T-helper 1 cell (primary cell): ENCODE measurements at places on chromosomes 1 and 21.

DNA sequence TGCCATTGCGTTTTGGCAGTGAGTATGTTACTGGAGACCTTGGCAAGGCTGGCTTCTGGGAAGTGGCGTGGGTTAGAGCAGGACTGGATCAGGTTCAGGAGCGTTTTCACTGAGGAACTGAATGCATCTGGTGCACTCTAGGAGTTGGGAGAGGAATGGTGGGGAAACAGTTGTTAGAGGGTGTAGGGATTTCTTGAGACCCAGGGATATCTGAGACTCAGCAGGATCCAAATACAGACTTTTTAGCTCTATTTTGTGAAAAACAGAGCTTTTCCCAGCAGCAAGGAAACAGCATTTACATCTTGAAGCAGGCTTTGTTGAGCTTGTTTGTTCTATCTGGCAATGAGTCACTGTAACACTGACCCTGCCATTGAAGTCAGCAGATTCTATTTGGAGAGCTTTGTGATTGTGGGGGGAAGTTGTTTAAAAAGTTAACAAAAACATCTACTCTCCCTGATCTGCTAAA is 56.9 kb upstream of the NRIP1 start:
- DNase-seq: no peak

- DNase-seq: no peak
Observed at GRCh38 chr21:37030864-37031263, 24.4 kb downstream of the RIPPLY3 start.

DNA sequence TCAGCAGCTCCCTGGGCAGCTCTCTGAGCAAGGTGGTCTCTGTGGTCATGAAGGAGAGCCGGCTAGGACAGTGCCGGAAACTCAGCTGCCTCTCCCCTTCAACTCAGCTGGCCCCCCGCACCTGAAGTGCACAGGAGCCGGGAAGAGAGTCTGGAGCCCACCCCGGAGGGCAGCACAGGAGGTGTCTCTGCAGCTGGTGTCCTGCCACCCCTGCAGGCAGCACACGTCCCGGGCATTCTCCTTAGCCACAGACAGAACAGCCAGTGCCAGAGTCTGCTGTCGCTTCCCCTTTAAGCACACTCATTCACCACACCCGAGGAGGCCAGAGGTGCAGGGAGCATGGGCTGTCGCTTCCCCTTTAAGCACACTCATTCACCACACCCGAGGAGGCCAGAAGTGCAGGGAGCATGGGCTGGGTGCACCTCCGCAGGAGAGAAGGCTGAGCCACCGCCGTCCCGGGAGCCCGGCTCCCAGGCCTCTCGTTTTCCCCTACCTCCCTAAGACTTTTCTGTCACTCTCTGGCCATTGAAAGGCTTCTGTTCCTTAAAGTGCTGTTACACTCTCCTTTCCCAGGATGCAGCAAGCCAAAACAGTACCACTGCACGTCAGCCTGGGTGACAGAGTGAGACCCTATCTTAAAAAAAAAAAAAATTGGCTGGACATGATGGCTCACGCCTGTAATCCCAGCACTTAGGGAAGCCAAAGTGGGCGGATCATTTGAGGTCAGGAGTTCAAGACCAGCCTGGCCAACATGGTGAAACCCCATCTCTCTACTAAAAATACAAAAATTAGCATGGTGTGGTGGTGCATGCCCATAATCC is 16.9 kb upstream of the SAMD11 start:
- no peak for DNase-seq

- no peak for DNase-seq
Observed at GRCh38 chr1:54475946-54476516, 69.8 kb upstream of the SSBP3 start.

DNA sequence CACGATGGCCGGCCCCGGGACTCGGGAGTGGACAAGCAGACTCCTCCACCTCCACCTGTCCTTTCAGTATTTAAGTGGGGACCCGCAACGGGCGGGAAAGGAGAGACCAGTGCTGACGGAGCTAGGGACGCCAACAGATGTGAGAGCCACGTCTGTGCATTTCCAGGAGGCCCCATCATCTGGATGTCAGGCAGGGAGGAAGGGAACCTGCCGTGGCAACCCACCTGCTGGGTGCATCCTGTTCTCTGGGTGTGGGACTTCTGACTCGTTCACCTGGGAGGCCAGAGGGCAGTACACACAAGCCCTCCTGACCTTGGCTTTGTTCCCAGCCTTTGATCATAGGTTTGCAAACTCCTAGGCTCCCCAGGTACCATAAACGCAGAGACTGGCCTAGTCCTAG is 5.6 kb upstream of the PCBP3 start:
- no peak for DNase-seq

- no peak for DNase-seq
Observed at GRCh38 chr1:2575801-2576663, 10.5 kb upstream of the PRXL2B start.
